Epithelial cell of prostate (primary cell): ENCODE measurements at places on chromosomes 16 and 17.

- DNase-seq: no peak
Observed at GRCh38 chr17:55265311-55266021, 706 bp downstream of the HLF start.

- DNase-seq: no peak
Observed at GRCh38 chr17:10337976-10338375, 34.8 kb downstream of the MYH13 start.

DNA sequence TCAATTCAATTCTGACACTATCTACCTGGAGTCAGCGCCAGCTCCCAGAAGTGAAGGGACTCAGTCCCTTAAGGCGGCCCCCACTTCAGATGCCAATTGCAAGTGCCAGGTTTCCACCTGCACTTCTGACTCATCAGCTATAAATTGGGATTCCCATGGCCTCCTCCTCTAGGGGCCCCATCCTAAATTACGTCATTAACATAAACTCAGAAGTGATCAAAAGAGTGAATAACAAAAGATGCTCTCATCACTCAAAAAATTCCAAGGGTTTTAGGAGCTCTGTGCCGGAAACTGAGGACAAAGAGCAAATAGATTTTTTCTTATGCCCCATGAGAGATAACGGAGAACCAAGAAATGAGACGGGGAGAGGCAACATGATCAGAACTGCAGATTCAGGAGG lies 148.6 kb upstream of the IRX6 start:
- no peak for DNase-seq

- DNase-seq: no peak
Observed at GRCh38 chr16:50224286-50224685, 42.1 kb upstream of the ADCY7 start.

- DNase-seq: no peak
Observed at GRCh38 chr16:86886651-86887050, 308.3 kb downstream of the FOXL1 start.

DNA sequence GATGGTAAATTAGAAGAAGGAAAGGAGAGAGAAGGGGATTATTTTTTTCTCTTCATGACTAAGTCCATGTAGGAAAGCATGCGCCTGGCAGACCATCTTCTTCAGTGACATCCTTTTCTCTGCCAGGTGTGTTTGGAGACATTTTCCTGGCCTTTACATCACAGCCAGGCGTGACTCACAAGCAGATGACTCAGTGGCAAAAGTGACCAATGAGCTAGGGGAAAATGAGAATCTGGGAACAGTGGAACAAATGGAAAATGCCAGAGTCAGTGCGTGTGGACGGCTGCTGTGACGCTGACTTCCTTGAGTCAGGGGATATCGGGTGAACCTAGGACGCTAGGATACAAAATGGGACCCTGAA lies 9.4 kb downstream of the KIAA0513 start:
- DNase-seq: peak; percentile 50

- DNase-seq: no peak
Observed at GRCh38 chr16:83915081-83915480, 16.2 kb downstream of the MLYCD start.

DNA sequence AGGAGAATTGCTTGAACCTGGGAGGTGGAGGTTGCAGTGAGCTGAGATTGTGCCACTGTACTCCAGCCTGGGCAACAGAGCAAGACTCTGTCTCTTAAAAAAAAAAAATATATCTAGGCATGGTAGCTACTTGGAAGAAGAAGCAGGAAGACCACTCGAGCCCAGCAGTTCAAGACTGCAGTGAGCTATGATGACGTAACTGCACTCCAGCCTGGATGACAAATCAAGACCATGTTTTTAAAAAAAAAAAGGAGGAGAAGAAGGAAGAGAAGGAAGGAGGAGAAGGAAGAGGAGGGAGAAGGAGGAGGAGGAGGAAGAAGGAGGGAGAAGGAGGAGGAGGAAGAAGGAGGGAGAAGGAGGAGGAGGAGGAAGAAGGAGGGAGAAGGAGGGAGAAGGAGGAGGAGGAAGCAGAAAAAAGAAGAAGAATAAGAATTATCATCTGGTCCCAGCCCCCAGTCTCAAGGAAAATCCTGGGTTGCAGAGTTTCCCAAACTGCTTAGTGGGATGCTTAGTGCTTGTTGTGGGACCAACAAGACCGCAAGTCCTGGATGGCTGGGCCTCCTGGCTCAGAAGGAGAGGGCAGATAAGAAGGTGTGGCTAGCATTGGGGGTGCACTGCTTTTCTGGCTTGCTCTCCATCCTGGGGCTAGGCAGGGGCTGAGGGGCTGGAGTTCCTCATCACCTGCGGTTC lies 3.7 kb upstream of the DRC7 start:
- no peak for DNase-seq

GRCh38 chr16:87324411-87325275 lies 7.5 kb upstream of the C16orf95 start:
- no peak for DNase-seq

- DNase-seq: no peak
Observed at GRCh38 chr16:53081032-53081424, 26.2 kb downstream of the CHD9 start.

DNA sequence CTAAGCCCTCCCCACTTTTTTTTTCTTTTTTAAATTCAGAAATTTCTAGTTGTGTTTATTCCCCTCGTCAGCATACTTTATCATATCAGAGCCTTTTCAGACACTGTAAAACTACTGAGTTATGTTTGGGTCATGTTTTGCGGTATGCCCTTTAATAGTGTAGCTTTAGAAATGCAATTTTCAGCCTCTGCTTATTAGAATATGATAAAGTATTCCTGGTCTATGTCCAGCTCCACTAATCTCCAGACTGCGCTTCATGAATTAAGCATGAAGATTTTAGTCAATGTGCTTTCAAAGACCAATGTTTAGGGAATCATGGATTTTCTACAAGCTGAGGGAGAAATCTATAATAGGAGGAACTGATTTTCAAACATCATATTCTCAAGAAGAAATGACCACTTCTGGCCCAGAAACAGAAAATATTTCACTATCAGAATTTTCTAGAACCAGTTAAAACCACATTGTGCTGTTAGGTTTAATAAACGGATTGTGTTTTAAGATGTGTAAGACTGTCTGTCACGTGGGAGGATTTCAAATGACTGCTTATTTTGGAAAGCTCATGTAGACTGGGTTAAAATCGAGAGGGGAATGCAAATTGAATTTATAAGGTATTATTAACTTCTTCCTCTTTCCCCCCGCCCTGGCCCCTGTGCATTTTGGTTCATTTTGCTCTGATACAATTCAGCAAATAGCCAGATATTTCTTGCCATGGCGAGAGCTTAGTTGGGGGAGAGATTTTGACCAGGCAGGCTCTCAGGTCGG lies 498.5 kb downstream of the WWOX start:
- no peak for DNase-seq

DNA sequence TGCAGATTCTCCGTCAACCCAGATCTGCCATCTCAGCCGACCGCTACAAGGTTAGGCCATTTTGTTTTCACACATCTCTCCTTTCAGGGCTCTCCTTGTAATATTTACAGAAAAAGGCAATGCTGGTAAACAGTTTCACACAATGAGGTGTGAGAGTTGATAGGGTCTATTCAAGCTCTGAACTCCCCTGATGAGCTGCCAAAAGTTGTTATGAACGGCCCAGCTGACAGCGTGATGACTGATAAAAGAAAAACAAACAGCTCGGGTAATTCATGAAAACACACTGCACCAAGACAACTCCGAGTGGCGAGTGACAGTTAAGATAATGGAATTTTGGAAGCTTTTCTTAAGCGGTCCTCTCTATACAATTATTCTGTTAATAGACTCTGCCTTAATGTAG lies 68.1 kb upstream of the IRX5 start:
- DNase-seq: no peak

DNA sequence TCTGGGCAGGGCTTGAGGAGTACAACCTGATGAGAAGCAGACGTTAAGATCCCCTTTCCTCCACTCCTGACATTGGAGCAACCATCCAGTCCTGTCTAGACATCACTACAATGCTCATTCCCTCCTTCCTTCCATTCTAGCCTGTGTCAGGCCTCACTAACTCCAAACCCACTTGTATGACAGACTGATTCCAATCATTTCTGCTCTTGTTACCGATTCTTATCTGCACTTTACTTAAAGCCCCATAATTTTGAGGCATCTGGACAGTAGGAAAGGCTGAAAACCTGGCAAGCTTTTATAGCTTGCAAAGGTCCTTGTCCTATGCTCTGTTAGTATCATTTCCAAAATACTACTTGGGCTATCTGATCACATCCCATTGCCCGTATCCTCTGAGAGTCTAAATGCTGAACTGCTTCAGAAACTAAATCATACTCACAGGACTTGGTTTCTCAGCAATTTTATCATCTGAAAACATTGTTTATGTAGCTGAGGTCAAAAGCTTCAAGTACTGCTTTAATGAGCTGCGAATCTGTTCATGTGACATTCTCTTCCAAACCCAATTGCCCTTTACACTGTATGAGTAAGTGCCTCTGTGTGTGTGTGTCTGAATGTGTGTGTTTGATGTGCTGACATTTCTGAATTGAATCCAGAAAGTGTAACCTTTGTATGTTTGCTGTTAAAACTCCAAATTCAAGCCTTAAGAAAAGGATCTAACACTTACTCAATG lies 57.2 kb upstream of the CACNG3 start:
- DNase-seq: no peak
